ENCODE measurements at places on chromosomes 1 and 21.

GRCh38 chr1:174469687-174470086 lies 21.9 kb downstream of the GPR52 start:
- DNase-seq: no peak

GRCh38 chr1:98963064-98963758 lies 41.5 kb downstream of the PLPPR5 start:
- DNase-seq: no peak

- no peak for DNase-seq
Observed at GRCh38 chr1:248155927-248156326, 11.0 kb downstream of the OR2M5 start.

DNA sequence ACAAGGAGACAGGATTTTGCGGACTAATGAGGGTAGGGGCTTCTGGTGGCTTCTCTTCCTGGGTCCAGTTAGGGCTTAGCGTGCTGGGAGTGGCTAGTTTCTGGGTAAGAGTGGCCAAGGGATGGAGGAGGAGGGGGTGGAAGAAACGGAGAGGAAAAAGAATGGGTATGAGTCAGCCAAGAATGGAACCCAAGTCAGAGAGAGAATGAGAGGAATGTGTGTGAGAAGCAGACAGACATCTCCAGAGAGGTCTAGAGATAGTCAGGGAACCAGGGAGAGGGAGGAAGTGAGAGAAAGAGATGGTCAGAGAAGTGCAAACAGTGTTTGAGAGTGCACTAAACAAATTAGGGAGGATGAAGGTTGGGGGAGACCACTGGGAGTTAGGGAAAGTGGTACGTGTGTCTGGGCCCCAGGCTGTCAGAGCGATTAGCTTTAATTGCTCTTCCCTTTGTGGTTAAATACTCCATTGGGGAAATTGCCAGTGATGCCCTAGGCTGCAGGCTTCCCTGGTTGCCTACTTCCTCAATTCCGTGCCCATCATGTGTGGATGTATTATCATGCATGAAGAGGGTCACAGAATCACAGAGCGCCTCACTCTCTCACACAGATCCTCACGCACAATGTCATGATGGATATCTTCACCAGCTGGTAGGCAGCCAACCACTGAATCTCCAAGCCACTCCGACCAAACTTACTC lies 1.4 kb downstream of the PEA15 start:
- DNase-seq: peak; percentile 50

GRCh38 chr1:212873518-212873917 lies 15.4 kb downstream of the FLVCR1 start:
- DNase-seq: no peak

GRCh38 chr21:16154321-16154720 lies 424.5 kb downstream of the USP25 start:
- DNase-seq: no peak

- DNase-seq: no peak
Observed at GRCh38 chr1:60589046-60589748, 493.2 kb upstream of the NFIA start.

DNA sequence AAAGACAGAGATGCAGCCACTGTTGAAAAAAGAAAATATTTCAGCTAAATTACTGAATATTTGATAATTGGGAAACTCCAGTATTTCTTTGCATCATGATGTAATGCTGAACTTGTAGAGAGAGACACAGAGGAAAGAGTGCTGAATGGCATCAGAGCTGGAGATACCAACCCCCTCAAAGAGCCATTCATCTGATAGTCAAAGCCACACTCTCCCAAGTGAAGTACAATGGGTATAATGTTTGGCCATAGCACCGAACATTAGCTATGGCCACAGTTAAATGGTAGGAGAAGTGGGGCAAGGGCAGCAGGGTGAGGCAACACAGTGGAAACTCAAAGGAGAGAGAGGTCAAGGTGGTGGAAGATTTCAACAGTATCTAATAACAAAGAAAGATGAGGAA lies 107.5 kb upstream of the TNFSF4 start:
- DNase-seq: no peak

DNA sequence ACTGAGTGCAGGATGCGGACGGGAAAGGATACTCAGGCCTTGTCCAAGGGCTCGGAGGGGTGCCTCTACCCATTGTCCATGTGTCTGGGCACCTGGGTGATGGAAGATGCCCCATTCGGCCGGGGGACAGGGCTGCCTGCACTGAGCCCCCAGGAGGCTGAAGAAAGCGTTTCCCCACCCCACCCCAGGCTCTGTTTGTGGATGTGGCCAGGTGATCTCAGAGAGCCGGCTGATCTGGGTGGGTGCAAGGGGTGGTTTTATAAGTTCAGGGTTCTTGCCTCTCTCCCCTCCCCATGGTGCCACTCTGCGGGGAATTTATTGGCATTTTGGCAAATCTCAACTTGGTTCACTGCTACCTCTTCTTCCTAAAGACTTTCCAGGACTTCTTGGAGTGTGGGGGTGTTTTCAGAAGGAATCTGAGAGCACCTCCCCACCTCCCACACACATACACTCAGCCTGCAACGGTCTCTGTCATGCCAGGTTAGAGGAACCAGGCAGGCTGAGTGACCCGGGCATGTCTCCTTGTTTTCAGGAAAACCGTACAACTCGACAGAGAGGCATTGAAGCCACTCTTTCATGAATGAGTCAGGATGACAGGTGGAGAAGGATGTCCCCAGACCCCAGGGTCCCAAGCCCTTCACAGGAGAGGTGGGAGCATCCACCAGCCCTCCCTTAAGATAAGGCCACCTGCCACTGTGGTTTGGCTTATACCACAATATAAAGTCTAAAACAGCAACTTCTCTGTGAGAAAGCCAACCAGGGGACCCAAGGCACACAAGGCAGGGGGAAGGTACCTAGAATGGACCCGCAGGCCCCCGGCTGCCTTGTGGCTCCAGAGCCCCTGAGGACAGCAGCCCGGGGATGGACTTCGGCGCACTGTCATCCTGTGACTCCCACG lies 174.9 kb downstream of the ETS2 start:
- DNase-seq: no peak
